Activated naive CD4-positive, alpha-beta T cell treated with anti-CD3 and anti-CD28 coated beads, Interleukin-2, amount 10 ng/mL, durations not matched to agents 7 days and 5 days (primary cell): ENCODE measurements at places on chromosomes 16 and 17.

- DNase-seq, result peak; percentile 53
Measured at GRCh38 chr16:28279006-28279405, 13.3 kb upstream of the SBK1 start.

DNA sequence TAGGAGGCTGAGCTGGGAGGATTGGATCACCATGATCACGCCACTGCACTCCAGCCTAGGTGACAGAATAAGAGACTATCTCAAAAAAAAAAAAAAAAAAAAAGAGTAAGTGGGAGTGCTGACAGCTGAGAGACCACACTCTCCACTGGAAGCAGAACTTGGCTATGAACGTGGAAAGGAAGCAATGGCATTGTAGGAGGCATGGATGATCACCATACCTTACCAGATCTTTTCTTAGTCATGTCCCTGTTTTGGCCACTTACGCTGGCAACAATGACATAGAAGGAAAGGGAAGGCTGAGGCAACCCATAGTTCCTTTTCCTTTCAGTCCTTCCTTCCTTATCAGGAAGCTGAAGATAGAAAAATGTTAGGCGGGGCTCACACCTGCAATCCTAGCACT, 3.7 kb upstream of the ATP1B2 start:
- no peak for DNase-seq

DNA sequence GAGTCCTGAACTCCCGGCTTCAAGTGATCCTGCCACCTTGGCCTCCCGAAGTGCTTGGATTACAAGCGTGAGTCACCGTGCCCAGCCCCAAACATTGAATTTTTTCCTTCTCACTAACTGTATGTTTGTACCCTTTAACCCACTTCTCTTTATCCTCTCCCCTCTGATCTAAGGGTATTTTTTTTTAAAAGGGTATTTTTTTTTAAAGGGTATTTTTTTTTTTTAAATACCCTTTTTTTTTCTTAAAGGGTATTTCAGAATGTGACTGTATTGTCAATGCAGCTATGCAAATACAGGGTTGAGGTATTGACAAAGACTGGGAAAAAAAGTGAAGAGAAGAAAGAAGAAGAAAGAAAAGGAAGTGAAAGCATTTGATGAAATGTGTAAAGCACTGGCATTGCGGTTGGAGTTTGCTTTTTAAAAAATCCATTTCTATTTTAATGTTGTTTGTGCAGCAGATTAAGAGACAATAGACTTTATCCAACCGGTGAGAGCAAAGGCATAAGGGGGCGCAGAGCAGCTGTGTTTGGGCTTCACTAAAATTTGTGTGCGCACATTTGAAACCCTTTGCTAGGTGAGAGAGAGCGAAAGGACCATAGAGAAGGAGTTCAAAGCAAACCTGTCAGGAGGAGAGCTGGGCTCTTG, 42.4 kb downstream of the SYT17 start:
- DNase-seq, result no peak

GRCh38 chr16:81880816-81881215, 101.7 kb downstream of the PLCG2 start:
- no peak for DNase-seq

- no peak for DNase-seq
Measured at GRCh38 chr17:47225436-47225858, 16.3 kb downstream of the MYL4 start.

- no peak for DNase-seq
Measured at GRCh38 chr17:68771867-68772515, 170.8 kb upstream of the FAM20A start.

GRCh38 chr16:87806641-87807546, 41.1 kb upstream of the KLHDC4 start:
- peak; percentile 74 for DNase-seq

- no peak for DNase-seq
Measured at GRCh38 chr16:50740736-50741135, 1.1 kb upstream of the CYLD start.

GRCh38 chr16:56801762-56802161, 63.2 kb upstream of the SLC12A3 start:
- DNase-seq, result no peak

DNA sequence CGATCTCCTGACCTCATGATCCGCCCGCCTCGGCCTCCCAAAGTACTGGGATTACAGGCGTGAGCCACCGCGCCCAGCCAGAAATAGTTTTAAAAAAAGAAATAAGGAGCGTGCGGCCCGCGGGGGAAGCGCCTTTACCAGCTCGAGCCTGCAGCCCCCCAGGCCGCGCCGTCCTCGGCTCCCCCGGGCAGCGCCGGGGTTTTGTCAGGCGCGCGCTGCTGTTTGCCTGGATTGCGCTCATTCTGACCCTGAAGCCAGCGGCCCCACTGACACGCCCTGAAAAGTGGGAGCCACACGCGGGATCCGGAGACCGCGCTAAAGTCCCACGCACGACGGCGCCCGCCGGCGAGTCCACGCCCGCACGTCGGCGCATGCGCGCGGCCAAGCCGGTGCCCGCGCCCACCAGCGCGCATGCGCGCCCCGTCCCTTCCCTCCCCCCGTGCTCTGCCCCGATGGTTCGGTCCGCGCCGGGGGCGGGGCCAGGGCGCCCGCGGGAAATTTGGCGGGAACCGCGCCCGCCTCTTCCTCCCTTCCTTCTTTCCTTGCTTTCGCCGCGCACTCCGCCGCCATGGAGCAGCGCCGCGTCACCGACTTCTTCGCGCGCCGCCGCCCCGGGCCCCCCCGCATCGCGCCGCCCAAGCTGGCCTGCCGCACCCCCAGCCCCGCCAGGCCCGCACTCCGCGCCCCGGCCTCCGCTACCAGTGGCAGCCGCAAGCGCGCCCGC, at the start of gene CDT1:
TSS of gene CDT1 (plus strand) at position 526 of the 724 bp plus-strand sequence. CDS start at position 569, 43 bp downstream.
- peak; percentile 84 for DNase-seq

DNA sequence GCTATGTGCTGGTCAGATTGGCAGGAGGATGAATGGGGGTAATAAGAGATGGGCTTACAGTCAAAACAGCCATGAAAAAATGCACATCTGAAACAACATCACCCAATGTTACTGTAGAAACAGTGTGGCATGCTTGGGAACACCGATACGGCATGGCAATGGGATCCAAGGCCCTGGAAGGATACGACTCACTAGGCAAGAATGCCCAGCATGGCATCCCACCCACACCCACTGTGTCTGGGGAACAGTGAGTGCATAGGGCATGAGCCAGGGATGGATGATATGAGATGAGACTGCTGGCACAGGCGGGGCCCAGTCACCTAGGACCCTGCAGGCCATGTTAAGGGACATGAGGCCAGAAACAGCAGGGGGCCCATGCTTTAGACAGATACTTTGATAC, 11.5 kb downstream of the TRIM25 start:
- DNase-seq, result no peak

GRCh38 chr17:80825471-80826345, 165.9 kb upstream of the CHMP6 start:
- DNase-seq, result no peak

DNA sequence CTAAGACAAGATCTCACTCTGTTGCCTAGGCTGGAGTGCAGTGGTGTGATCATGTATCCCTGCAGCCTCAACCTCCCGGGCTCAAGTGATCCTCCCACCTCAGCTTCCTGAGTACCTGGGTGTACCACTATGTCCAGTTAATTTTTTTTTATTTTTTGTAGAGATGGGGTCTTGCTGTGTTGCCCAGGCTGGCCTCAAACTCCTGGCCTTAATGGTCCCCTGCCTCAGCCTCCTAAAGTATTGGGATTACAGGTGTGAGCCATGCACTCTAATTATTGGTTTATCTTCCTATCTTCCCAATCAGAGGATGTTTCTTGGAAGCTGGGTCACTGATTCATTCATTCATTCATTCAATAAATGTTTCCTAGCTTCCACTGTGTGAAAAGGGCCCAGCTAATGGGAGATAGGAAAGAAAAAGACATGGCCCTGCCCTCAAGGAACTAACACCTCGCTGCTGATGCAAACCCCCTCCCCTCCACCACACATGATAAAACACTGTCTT, 8.5 kb downstream of the ASPHD1 start:
- DNase-seq, result no peak

DNA sequence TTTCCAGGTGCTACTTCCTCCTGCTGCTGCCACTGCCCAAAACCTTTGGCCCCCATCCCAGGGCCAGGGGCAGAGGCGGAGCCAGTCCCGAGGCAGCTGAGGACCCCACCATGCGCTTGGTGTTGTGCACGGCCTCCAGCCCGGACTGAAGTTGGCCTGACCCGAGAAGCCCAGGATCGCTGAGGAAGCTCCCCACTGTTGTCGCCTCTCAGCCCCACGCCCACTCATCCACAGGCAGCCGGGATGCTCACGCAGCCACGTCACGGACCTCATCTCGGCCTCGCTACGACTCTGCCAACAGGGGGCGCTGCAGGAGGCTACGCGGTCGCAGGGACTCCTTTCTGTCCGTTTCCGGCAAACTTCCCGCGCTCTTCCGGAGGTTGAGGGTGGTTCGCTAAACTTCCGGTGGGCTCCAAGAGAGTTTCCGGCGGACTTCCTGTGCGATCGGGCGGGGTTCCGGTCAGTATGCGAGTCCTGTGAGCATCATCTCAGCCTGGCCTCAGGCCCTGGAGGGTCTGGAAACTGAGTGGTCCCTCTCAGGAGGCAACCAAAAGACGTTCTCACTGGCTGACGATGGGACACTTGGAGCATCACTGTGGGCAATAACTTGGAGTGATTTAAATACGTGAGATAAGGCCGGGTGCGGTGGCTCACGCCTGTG, 12.4 kb downstream of the ZG16B start:
- peak; percentile 70 for DNase-seq

DNA sequence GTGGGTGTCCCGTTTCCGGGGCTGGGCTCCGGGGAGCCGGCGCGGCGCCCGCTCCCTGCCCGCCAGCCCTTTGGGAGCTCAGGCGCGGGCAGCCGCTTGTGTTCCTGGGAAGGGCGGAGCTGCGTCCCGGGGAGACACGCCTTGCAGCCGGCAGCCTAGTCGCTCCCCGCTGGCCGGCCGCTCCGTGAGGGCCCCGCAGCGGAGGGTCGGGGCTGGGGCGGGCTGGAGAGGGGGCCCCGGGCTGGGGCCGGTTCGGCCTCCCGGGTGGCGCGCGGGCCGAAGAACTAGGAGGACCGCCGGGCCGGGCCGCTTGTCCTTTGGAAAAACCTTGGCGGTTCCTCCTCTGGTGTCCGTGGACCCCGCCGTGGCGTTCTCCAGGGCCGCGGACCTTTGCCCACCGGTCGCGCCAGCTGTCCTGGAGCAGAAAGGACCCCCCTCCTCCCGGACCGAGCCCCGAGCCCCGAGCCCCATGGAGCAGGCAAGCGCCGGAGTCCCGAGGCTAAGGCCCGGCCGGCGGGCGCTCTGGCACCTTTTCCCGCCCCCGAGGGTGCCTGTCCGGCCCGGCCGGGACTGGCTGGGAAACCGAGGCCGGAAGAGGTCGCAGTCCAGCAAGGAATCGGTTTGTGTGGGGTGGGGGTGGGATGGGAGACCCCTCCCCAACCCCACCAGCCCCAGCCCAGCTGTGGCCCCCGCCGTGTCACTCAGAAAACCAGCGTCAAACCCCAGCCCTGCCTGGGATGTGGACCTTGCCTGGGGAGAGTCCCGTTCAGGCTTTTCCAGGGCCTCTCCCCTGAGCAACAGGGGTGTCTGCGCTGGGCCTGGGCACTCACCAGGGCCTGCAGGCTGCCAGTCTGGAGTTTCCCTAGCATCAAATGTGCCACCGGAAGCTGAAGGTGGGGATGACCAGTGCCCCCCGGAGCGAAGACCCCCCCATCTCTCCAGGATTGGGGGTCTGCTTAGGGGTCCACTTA, 6.8 kb upstream of the TBC1D3B start:
- no peak for DNase-seq

- DNase-seq, result no peak
Measured at GRCh38 chr16:85136213-85136701, 24.0 kb upstream of the CIBAR2 start.

GRCh38 chr16:12758670-12759558, 44.8 kb downstream of the CPPED1 start:
- no peak for DNase-seq

GRCh38 chr16:71758293-71758760, 33.8 kb upstream of the PHLPP2 start:
- DNase-seq, result no peak

- peak; percentile 84 for DNase-seq
Measured at GRCh38 chr17:38704606-38705522, at the start of gene MLLT6. Gene MLLT6, plus strand, starts transcription at chr17:38705273. Its CDS starts 360 bp downstream, at chr17:38705633.

GRCh38 chr16:31487720-31488467, 5.0 kb downstream of the SLC5A2 start:
- DNase-seq, result peak; percentile 80

DNA sequence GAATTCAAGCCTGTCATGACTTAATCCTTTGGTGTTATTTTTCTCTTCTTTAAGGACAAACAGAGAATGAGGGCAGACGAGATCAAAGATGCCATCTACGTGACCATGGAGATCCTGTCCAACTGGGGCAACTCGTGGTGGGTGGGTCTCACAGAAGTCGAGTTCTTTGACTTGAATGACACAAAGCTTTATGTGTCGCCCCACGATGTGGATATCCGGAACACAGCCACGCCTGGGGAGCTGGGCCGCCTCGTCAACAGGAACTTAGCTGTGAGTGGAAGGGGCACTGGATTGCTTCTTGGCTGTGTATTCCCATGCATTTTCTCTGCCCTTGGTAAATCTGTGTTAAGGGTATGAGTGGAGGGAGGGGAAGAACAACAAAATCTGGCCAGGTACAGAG, 158.7 kb downstream of the KATNIP start:
- DNase-seq, result no peak

DNA sequence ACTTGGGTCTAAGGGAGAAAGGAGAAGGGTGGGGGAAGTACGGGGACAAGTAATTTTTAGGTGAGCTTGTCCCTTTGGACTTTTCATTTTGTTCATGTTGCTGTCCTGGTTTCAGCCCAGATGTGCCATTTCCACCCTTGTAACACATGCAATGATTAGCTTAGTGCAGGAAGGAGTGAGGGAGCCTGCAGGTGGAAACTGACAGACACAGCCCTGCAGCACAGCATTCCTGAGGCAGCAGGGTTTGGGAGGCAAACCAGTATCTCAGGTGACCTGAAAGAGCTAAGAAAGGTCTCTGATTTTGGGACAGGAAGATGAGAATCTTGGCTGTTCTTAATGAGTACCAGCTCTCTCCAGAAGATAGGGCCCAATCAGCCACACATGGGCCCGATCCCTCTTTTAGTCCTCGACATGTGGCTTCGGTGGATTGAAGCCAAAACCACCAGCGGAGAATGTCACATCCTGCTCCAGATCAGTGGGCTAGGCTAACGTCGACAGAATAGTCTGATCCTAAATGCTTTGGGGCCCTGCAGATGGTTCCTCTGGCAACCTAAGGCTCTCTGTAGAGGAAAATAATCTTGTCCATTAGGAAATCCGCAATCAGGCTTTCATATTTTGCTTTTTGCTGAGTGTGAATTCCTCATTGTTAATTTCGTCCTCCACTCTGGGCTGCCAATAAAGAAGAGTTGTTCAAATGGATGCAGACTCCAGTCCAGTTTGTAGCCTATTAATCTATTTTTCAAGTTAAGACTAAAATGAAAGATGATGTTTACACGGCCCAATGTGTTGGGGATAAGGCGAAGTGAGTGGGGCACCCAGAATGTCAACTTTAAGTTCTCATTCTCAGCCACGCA, 3.8 kb upstream of the RNF157 start:
- no peak for DNase-seq

- DNase-seq, result peak; percentile 76
Measured at GRCh38 chr17:19876529-19877161, 8.9 kb upstream of the ULK2 start.

DNA sequence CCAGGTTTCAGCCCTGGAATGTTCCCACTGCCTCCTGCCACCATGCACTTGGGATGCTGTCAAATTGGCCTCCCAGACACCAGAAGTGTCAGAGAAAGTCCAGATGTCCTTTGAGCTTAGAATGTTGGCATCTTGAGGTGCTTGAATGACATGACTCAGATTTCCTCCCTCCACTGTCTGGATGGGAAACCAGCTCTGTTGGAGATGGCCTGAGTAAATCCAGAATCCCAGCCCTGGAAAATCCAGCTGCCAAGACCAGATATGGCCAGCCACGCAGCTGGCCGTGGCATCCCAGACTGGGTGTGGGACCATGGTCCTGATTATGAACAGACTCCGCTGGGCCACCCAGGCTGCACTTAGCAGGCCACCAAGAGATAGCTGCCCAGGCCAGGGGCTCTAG, 57.0 kb upstream of the CLEC3A start:
- DNase-seq, result no peak
